CD4-positive, alpha-beta T cell treated with Interleukin-15 for 4 hours (primary cell): ENCODE measurements at places on chromosomes 5 and 9.
A peak's percentile ranks its signal among the peaks of the same experiment; 100 is the strongest.

- DNase-seq = peak; percentile 30
Observed at GRCh38 chr9:4662989-4663792, 1.1 kb downstream of the PLPP6 start.

DNA sequence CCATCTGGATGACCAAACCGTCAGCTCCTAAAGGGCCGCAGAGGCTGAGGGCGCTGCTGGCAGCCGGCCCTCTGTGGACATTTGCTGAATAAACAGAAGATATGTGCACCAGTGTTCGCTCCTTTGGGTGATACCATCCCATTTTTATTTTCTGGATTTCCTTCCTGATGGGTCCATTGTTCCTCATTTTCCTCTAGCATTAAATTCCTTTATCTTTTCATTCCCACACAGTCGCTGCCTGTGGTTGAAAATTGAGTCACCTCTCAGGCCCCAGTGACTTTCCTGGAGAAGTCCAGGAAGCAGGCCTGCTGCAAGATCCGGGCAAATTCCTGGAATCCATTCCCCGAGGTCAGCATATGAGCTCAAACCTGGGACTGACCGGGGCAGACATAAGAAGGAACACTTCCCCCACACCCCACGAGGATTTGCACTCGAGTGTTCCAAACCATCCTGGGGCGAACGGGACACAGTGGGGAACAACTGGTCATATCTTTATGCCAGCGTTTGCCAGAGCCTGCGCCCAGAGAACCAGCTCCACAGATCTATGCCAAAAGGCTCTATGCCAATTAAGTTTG lies 86.7 kb upstream of the PCA3 start:
- DNase-seq = no peak

GRCh38 chr5:112979723-112980122 lies 3.1 kb downstream of the DCP2 start:
- no peak for DNase-seq

DNA sequence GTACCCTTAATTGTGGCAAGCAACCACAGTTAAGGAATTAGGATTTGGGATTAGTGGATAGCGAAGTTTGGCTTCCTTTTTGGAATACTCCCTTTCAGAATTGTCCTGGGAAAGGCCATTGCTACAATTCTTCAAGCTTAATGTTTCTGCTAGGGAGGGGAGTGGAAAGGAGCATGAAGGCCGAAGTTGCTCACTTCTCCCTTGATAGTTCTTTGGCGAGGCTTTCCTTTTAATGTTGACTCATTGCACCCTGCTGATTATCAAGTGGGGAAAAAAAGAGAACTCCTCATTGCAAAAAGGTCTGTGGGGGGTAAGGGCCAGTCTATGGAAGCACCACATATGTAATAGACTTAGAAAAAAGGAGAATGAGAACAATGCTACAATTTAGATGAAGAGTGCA lies 30.7 kb downstream of the GRIN3A start:
- no peak for DNase-seq

- DNase-seq = no peak
Observed at GRCh38 chr9:95009459-95009858, 283.0 kb downstream of the AOPEP start.

DNA sequence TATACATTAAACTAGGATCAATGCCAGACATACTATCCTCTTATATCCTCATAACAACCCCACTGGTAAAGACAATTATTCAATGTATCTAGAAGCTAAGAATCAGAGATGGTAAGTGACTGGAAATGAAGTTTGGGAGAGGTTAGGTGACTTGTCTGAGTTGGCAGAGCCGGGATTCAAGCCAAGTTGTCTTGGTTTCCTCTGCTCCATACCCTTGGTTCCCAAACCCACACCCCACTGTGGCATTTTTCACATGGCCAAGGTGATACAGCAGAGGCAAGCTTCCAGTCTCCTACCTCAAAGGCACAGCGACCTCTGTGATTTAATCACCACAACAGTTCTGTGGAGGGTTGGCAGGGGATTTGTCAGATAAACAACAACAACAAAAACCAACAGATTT lies 34.7 kb upstream of the ADRB2 start:
- DNase-seq = no peak

GRCh38 chr5:56565644-56566043 lies 249.7 kb upstream of the MAP3K1 start:
- DNase-seq = no peak

DNA sequence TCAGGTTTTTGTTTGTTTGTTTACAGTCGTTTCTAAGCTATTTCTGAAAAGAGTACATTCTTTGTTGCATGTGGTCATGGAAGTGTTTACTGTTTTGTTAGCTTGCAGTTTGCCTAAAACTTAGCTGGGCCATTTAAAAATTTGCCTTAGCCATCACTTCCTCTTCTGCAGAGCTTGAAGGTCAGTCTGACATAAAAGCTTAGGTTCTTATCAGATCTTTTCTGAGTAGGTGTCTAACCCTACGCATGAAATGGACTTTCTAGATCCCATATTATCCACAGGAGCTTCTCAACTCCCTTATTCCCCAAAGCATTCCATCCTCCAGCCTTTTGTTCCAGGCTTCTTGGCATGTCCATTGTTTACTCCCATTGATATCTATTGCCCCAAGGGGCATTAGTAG lies 90.3 kb downstream of the AP3B1 start:
- DNase-seq = no peak

DNA sequence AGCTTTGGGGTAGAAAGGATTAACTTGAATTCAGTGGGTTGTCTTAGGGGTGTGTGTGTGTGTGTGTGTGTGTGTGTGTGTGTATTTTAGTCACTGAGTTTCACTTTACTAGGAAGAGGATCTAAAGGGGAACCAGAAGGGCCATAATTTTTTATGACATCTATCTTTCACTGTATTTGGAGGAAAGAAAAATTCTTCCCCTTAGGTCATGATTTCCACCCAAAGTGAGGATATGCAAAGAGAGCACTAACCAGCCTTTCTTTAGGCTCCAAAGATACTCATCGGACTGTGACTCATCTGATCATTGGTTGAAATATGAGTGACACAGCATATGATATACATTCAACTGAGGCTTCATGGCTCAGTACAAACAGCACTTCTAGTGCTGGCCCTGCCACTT lies 75.2 kb upstream of the RASGRF2 start:
- DNase-seq = no peak

- peak; percentile 12 for DNase-seq
Observed at GRCh38 chr5:133240425-133241091, 188.7 kb downstream of the HSPA4 start.

GRCh38 chr5:132830436-132831094 lies at the start of gene SHROOM1:
SHROOM1 (minus strand) TSS chr5:132830647; CDS start chr5:132826140, 4,507 bp downstream.
- no peak for DNase-seq

GRCh38 chr5:129445379-129445778 lies 14.7 kb upstream of the ADAMTS19 start:
- no peak for DNase-seq

DNA sequence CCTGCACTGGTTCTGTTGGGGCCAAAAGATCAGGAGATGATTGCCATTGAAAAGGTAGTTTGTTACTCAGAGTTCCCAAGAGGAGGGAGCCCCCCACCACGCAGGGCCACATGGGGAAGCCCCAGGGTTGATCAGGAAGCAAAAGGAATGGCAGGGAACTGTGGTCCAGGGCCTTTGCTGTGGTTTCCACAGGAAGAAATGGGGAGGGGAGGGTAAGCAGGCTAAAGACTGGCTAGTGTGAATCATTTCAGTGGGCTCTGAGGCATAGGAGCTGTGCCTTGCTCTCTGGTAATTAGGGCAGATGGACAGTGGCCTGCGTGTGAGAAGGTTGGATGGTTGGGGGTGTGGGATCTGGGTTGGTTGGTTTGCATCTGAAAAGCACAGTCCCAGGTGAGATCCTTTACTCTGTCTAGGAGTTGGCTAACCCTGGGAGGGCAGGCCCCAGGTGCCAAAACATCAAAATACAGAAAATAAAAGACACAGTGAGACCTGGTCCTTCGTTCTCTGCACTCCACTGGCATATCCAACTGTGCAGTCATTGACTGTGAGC lies 66.1 kb downstream of the PTPDC1 start:
- DNase-seq = no peak

DNA sequence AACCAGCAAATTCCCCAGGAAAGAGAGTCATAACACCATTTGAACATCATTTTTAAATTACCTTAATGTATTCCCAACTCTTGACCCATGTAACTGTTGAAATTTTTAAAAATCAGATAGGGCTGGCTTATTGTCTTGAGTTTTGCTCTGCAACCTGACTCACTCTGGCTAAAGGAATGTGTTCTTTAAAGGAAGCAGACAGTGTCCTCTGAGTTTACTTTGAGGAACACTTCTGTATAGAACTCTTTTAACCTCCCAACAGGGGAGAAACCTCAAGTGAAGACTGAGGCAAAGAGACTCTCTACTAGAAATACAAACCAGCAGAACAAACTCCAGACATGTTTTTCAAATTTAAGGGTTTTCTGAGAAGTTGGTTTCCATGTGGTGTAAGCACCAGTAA lies 248.9 kb downstream of the CWC27 start:
- no peak for DNase-seq

DNA sequence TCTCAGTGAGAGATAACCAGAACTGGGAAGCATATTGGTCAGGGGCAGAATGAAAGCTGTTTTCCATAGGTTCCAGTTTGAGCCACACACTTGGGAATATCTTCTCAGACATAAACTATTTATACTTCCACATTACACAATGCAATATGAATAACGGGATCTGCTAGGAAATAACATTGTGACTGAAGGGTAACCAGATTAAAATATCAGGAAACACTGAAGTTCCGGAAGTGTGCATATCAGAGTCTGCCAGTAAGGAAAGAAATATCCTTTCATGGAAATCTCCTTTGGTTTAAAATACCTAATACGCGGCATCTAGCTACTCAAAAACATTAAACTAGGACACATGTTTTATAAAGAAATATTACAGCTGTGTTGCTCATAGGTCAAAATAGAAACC lies 56.3 kb downstream of the ST8SIA4 start:
- no peak for DNase-seq

GRCh38 chr5:117761186-117761585 lies 1186.6 kb upstream of the SEMA6A start:
- no peak for DNase-seq

GRCh38 chr9:128625391-128626146 lies 31.1 kb downstream of the DYNC2I2 start:
- DNase-seq = no peak

- DNase-seq = no peak
Observed at GRCh38 chr9:75487856-75488718, 399.8 kb downstream of the OSTF1 start.

GRCh38 chr9:101511009-101511408 lies 22.6 kb upstream of the RNF20 start:
- DNase-seq = no peak

- no peak for DNase-seq
Observed at GRCh38 chr5:137582218-137582617, 83.1 kb upstream of the SPOCK1 start.

DNA sequence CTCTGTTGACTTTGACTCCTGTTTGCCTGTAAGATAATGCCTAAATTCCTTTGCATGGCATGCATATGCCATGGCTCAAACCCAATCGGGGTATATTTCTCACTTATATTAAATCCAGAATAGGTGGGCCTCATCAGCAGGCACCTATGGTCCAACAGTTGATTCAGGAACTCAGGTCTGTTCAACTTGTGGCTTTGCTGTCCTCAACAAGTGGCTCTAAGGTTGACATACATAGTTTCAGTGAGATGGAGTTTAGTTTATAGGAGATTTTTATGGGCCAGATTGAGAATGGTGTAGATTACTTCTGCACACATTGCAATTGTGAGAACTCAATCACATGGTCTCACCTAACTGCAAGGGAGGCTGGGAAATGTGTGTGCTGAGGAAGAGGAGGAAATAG lies 31.6 kb upstream of the PTGER4 start:
- no peak for DNase-seq

DNA sequence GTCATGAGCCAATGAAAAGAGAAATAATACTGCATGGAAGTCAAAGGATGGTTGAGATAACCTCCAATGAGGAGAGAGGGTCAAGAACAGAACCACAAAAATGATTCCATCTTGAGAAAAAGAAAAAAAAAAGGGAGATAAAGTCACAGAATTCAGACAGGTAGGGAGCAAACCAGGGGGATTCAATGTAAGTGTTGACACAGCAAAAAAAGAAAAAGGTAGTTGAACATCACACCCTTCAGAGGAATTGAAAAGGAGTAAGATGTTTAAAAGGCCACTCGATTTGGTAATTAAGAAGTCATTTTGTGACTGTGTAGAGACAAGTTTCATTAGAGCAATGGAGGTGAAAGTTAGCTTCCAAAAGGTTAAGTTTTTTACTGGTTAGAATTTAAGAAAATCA lies 79.3 kb downstream of the ERP44 start:
- DNase-seq = no peak

DNA sequence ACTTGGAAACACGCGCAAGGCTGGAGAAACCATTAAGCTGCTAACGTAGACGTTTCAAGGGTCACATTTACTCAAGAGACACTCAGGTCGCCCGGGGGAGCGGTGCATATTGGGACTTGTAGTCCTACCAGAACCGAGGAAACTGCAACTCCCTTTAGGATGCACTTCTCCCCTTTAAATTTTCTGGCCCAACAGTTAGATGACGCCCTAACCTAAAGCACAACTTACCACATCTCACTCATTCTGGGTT lies 384 bp upstream of the DMXL1 start:
- no peak for DNase-seq

DNA sequence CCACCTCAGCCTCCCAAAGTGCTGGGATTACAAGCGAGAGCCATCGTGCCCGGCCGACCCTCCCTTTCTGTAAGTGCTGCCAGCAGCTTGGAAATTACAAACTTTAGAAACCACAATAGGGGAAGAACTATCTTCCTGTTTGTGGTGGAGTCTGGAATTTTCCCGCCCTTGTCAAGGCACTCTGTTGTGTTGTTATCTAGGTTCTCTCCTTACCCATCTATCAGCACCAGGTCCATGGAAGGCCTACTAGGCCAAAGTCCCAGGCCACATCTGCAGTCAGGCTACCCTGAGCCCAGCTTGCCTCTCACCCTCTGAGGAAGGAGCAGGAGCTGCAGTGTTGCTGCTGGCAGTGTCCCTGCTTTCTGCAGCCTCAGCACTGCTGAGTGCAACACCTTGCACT lies 214.9 kb downstream of the MCTP1 start:
- DNase-seq = no peak

DNA sequence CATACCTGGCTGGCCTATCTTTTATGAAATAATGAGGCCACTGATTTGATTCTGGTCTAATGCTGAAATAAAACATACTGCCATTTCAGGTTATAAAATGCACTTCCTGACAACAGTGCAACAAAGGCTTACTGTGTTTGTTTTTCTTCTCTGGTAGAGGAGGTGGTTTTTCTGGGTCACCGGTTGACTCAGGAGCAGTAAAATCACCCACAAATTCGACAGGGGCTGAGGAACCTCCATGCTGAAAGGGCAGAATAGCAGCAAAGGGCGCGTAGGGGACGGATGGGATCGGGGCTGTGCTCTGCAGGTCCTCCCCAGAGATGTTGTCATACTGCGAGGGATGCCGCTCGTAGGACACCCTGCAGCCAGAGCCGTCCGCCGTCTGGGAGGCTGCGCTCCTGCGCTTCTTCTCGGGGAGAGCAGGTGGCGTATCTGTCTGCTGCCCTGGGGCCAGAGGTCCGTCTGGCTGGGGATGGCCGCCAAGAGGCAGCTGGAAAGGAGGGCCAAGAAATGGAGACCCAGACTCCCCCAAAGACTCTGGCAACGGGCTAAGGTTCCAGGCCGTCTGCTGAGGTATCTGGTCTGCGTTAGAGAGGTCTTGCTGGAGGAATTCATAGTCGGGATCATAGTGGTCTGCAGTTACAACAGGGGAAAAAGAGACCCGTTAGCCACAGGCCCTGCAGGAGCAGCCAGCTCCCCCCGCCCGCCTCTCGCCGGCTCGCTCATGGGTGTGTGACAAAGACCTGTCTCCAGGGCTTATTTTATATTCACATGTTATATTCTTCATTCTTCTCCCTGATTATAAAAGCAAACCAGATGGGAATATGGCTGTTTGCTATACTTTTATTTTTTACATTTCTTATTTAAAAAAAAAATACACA lies 80.7 kb downstream of the PRRT1B start:
- DNase-seq = peak; percentile 23
